ENCODE measurements at places on chromosomes 7 and 10.

DNA sequence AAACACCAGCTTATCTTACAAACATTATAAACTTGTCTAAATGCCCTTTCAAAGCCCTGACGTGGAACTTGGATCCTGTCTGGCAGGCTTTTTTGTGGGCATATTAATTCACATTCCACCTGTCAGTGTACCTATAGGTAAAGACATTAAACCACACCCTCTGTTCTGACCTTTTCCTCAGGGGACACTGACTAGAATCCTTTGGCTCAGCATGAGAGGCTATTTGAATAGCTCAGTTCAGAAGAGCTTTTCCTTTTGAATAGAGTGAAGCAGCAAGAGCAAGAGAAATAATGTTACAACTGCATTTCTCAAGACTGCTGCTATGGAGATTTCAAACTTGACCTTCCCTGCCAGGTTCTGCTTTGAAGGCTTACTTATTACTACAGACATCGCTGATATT lies 76.9 kb downstream of the CYP51A1 start:
- no peak overlapping the region for H3K4me3 ChIP-seq
- H3K4me1 ChIP-seq = no peaks in the 10 kb centered on the region
- H3K27me3 ChIP-seq = no peaks in the 10 kb centered on the region
- H3K27ac ChIP-seq = no peak overlapping the region
- DNase-seq = no peak

GRCh38 chr7:98797150-98797549 lies 72.7 kb downstream of the TMEM130 start:
- no peaks in the 10 kb centered on the region for H3K4me1 ChIP-seq
- H3K27ac ChIP-seq = no peak overlapping the region
- H3K4me3 ChIP-seq = no peak overlapping the region
- no peak for DNase-seq

GRCh38 chr7:6162331-6162620 lies 110.1 kb downstream of the CYTH3 start:
- H3K27ac ChIP-seq = no peak overlapping the region
- peaks cover 6% of the 10 kb centered on the region for H3K36me3 ChIP-seq
- no peaks in the 10 kb centered on the region for H3K4me1 ChIP-seq
- no peak for DNase-seq

GRCh38 chr7:44849885-44850544 lies 2.1 kb upstream of the H2AZ2 start:
- no peak overlapping the region for H3K4me3 ChIP-seq
- no peaks in the 10 kb centered on the region for H3K27me3 ChIP-seq
- no peak for DNase-seq
- H3K4me1 ChIP-seq = no peaks in the 10 kb centered on the region
- H3K36me3 ChIP-seq = no peaks in the 10 kb centered on the region

- no peaks in the 10 kb centered on the region for H3K36me3 ChIP-seq
- H3K4me1 ChIP-seq = peaks cover 3% of the 10 kb centered on the region
- no peaks in the 10 kb centered on the region for H3K27me3 ChIP-seq
- no peak overlapping the region for H3K27ac ChIP-seq
- DNase-seq = no peak
Observed at GRCh38 chr7:105600720-105601550, 19.6 kb upstream of the EFCAB10 start.

- no peak for DNase-seq
- H3K36me3 ChIP-seq = no peaks in the 10 kb centered on the region
- no peak overlapping the region for H3K4me3 ChIP-seq
- H3K4me1 ChIP-seq = no peaks in the 10 kb centered on the region
- no peaks in the 10 kb centered on the region for H3K27me3 ChIP-seq
Observed at GRCh38 chr10:37476285-37476684, 350.9 kb downstream of the ANKRD30A start.

DNA sequence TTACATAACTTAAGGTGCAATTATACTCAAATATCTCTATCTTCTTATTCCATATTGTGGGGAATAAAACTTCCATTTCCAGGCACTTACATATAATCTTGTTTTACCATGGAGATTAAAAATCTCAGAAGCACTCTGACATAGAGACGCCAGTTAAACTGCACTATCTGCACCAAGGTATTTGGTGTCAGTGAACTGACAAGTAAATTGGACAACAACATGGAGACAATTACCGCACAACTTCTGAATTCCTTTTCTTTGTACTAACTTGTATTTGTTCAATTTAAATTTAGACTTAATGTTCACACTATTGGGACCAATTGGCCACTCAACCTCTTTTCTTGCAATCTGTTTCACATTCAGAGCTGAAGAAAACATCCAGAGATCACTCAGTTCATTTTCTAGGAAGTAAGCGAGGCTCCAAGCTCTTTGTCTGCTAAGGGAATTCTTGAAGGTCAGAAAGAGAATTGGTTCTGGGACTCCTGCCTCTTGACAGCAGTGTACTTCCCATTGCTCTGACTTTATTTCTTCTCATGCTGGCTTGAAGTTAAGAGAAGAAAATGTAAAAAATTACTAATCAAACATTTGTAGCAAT lies 184.7 kb downstream of the CHCHD3 start:
- H3K27ac ChIP-seq = no peak overlapping the region
- DNase-seq = no peak
- no peaks in the 10 kb centered on the region for H3K4me1 ChIP-seq
- peaks cover 2% of the 10 kb centered on the region for H3K36me3 ChIP-seq

DNA sequence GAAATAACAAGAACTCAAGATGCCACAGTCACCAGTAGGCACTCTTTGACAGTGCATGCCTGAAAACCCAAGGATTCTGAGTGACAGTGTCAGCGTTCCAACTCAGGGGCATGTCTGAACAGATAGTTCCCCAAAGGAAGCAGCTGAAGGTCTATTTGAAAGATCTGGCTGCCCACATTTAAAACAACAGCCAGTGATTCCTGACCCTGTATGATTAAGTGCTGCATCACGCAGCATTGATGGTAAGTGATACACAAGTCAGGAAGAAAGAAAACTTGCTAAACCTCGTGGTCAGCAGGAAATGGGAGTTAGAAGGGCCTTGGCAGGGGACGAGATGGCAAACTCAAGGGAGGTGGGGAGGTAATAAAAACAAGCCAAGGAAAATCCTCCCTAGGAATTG lies 1013.1 kb downstream of the TYW1 start:
- H3K4me3 ChIP-seq = no peak overlapping the region
- H3K4me1 ChIP-seq = no peaks in the 10 kb centered on the region
- no peaks in the 10 kb centered on the region for H3K36me3 ChIP-seq
- H3K27ac ChIP-seq = no peak overlapping the region
- H3K27me3 ChIP-seq = no peaks in the 10 kb centered on the region

DNA sequence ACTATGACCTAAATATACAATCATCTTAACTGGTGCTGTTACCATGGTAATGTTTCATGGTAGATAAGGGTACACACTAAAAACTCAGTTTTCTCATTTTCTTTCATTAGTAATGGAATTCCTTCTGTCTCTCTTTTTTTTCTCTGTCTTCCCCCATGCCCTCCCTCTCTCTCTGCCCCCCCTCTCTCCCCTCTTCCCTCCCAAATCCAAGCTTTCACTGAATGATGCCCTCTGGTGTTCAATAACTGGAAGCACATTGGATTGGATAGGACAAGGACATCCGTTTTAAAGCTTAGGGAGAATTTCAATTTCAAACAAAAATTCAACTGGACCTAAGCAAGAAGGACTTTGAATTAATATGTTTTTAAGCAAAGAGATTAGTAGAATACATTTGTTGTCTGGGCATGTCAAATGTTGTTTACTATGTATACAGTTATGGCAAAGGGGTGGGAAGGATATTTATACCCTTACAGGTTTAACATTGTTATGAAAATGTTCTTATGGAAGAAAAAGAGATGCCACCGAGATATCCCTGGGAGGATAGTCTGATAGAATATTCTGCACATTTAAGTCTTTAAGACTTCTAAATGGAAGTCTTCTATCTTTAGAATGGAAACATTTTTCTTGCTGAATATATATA lies 6.1 kb downstream of the CHRM2 start:
- no peak for DNase-seq
- H3K4me3 ChIP-seq = no peak overlapping the region
- H3K4me1 ChIP-seq = peaks cover 3% of the 10 kb centered on the region
- H3K27ac ChIP-seq = no peak overlapping the region
- no peaks in the 10 kb centered on the region for H3K36me3 ChIP-seq

DNA sequence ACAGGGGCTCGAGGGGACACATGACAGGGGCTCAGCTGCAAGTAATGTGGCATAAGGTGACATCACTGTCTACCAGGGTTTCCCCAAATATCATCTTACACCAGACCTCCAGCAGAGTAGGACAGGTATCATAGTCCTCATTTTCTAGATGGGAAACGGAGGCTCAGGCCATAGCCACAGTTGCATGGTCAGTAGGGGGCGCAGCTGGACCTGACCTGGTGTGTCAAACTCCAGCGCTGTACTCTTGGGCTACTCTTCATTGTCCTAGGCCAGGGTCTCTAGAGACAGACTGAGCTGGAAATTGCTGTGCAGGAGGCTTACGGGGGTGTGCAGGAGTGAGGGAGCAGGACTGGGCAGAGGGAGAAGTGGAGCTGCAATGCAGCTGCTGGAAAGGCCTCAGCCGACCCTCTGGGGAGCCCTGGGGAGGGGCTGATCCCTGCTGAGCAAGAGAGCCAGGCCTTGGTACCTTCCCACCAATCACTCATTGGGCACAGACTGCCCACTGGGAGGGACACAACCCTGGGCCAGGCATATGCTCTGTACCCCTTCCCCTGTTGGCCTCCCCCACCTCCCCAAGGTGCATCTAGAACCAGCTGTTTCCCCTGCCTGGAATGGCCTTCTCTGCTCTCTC lies 89.9 kb downstream of the CDH23 start:
- DNase-seq = peak; percentile 71
- no peaks in the 10 kb centered on the region for H3K4me1 ChIP-seq
- H3K27me3 ChIP-seq = no peaks in the 10 kb centered on the region
- no peaks in the 10 kb centered on the region for H3K36me3 ChIP-seq
- no peak overlapping the region for H3K27ac ChIP-seq
- no peak overlapping the region for H3K4me3 ChIP-seq

- H3K4me1 ChIP-seq = peaks cover 2% of the 10 kb centered on the region
- no peak overlapping the region for H3K27ac ChIP-seq
- H3K36me3 ChIP-seq = peaks cover 23% of the 10 kb centered on the region
- H3K4me3 ChIP-seq = no peak overlapping the region
Observed at GRCh38 chr10:3780771-3781467, 4.1 kb downstream of the KLF6 start.

GRCh38 chr10:133336577-133337369 lies at the start of gene CALY:
TSS of gene CALY (minus strand) at chr10:133336896. CDS start at chr10:133328989, 7,907 bp downstream.
- no peak for DNase-seq
- H3K4me1 ChIP-seq = peaks cover 2% of the 10 kb centered on the region
- H3K36me3 ChIP-seq = peaks cover 2% of the 10 kb centered on the region

DNA sequence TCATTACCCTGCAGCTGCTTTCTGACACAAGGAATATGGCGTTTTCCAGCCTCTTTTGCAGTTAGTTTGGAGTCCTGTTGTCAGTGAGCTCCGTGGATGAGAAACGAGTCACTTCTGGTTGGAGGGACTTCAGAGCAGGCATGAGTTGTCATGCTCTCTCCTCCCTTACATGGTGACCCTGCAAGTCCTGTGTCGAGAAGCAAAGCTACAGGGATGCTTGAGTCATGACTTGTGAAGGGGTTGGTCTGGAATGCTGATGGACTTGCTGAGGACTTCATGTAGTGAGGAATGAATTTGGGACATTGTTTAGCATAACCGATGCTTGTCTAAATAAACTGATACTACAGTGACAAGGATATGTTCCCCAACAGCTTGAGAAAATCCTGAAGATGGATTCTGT lies 108.8 kb downstream of the ADCYAP1R1 start:
- no peak for DNase-seq
- H3K4me1 ChIP-seq = no peaks in the 10 kb centered on the region

DNA sequence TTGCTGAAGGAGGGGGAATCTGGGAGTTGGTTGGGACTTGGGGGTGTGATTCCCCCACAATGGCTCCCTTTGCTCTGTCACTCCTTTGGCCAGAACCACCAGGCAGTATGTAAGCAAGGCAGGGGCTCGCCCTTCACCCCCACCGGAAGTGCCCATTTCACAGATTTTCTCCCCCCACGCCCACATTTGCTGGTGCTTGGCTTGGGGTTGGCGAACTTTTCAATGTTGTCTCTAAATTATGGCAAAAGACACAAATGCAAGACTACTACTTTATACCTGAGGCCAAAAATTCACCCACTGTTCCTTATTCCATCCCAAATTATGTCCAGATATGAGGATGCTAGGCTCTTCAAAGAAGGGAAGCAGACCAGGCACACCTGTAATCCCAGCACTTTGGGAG lies 24.5 kb downstream of the RBAK start:
- no peak overlapping the region for H3K27ac ChIP-seq
- H3K36me3 ChIP-seq = no peaks in the 10 kb centered on the region
- no peaks in the 10 kb centered on the region for H3K4me1 ChIP-seq
- H3K4me3 ChIP-seq = no peak overlapping the region
- DNase-seq = no peak

GRCh38 chr7:85030893-85031292 lies 156.0 kb downstream of the SEMA3D start:
- no peaks in the 10 kb centered on the region for H3K4me1 ChIP-seq
- no peak overlapping the region for H3K4me3 ChIP-seq
- H3K36me3 ChIP-seq = no peaks in the 10 kb centered on the region
- no peak overlapping the region for H3K27ac ChIP-seq

DNA sequence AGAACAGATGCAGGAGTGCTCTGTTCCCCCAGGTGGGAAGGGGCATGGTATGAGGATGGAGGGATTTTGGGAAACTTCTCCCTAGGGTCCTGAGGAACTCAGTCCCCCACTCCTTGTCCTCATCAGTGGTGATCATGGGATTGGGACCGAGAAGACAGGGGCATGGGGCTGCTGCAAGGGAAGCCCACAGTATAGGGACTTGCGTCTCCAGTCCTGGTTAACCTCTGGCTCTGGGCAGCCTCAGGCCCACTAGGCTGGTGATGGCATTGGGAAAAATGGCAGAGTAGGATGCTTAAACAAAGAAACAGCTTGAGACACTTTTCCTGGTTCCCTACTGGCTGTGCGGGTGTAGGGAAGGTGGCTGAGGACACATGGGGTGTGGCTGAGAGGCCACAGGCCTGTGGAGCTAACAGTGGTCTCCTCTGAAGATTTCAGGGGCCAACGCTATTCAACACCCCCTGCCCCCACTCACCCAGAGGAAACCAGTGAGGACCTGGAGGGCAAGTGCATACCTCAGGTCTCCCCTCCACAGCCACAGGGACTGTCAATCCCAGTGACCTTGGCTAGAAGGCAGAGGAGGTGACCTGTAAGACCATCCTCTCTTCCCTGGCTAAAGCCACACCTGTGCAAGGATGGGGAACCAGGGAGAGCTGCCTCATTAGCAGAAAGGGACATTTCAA lies 261.3 kb downstream of the CCSER2 start:
- H3K4me3 ChIP-seq = no peak overlapping the region
- H3K4me1 ChIP-seq = peaks cover 4% of the 10 kb centered on the region
- H3K36me3 ChIP-seq = no peaks in the 10 kb centered on the region
- no peak for DNase-seq
- H3K27me3 ChIP-seq = no peaks in the 10 kb centered on the region
- no peak overlapping the region for H3K27ac ChIP-seq

- H3K27me3 ChIP-seq = no peaks in the 10 kb centered on the region
- H3K4me3 ChIP-seq = no peak overlapping the region
- H3K4me1 ChIP-seq = no peaks in the 10 kb centered on the region
- H3K36me3 ChIP-seq = no peaks in the 10 kb centered on the region
- no peak overlapping the region for H3K27ac ChIP-seq
- DNase-seq = no peak
Observed at GRCh38 chr10:66587680-66588050, 338.2 kb upstream of the LRRTM3 start.

Measured in iPS DF 6.9 (cell line).